ENCODE measurements at places on chromosomes 5 and 9.
A peak's percentile ranks its signal among the peaks of the same experiment; 100 is the strongest.

- DNase-seq = peak; percentile 93
These were observed 89.6 kb upstream of the BASP1 start for GRCh38 chr5:17127743-17128231.

- DNase-seq = peak; percentile 84
These were observed 158.9 kb downstream of the ADAMTSL1 start for GRCh38 chr9:18632632-18633403.

- DNase-seq = no peak
These were observed 36.0 kb downstream of the NDUFS6 start for GRCh38 chr5:1836891-1837880.

DNA sequence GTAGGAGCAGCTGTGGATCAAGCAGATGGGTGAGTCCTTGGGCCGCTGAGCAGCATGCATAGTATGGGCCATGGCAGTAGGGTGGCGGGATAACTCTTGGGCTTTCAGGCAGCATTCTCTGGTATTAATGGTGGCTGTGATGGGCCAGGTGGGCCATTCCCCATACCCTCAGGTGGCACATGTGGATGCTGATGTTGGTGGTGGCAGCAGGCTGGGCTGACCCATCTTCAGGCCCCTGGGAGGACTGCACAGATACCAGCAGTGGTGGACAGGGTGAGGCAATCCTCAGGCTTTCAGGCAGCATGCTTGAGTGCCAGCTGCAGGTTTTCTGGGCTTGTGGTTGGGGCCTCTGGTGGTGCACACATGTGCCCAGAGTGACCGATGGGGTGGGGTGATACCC, 27.1 kb upstream of the C6 start:
- DNase-seq = no peak

Measured in fibroblast of skin of right biceps (primary cell).